ENCODE measurements at places on chromosomes 11 and 22. TPM values are rescaled to one million over a fixed set of nuclear protein-coding genes. Genes with fewer than 3 reads are reported as not detected.
A peak's percentile ranks its signal among the peaks of the same experiment; 100 is the strongest.

DNA sequence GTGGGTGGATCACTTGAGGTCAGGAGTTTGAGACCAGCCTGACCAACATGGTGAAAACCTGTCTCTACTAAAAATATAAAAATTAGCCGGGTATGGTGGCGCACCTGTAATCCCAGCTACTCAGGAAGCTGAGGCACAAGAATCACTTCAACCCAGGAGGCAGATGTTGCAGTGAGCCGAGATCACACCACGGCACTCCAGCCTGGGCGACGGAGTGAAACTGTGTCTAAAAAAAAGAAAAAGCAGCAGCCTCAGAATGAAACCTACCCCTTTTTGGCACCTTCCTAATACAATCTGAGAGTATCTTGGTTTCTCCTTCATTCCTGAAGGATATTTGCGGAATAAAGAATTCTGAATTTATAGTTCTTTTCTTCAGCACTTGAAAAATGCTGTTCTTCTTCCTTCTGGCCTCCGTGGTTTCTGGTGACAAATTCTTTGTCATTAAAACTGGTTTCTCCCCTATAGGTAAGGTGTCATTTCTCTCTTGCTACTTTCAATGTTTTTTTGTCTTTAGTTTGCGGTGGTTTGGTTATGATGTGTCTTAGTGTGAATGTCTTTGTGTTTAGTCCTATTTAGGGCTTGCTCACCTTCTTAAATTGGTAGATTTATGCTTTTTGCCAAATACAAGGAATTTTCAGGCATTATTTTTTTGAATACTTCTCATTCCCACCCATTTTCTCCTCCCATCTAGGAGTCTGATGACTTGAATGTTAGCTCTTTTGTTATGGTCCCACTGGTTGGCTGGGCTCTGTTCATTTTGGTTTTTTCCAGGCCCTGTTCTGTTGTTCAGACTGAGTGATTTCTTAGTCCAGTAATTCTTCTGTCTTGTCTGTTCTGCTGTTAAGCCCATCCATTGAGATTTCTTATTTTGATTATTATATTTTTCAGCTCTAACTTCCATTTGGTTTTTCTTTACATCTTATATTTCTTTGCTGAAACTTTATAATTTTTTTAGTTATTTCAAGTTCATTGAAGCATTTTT lies 15.4 kb downstream of the ASRGL1 start:
- no peak for DNase-seq
- no peak overlapping the region for H3K27ac ChIP-seq
- H3K4me3 ChIP-seq: no peak overlapping the region
- no peaks in the 10 kb centered on the region for H3K27me3 ChIP-seq
- no peaks in the 10 kb centered on the region for H3K36me3 ChIP-seq
- H3K4me1 ChIP-seq: no peaks in the 10 kb centered on the region

DNA sequence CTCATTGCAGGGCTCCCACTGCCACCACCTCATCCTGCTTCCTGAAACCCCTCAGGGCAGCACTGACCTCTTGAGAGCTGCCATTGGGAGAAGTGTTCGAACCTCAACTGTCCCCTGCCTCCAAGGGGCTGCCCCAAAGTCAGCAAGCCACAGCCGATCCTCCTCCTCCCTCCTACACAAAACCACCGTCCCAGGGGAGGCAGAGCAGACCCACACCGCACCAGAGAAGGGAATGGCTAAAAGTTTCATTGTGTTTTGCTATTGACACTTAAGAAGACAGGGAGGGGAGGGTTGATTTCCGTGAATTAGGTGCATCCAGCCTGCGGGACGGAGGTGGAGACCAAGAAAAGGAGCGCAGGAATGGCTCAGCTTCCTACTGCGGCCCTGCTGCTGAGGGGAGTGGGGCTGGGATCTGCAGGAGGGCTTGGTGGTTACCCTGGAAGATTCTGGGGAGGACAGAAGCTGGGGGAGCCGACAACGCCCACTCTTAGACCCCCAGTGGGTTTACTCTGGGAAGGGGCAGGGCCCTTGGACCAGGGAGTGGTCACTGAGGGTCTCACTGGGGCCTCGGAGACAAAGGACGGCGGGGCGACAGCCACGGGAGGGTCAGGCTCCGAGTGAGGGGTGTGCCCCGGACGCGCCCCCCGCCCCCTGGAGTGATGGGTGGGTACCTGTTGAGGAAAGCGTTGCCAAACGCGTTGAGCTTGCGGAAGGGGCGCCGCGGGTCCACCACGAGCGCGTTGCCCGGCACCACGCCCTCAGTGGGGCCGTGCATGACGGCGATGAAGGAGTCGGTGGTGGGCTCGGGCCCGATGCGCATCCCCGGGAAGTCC lies 815 bp downstream of the EHD1 start:
- peaks cover 18% of the 10 kb centered on the region for H3K36me3 ChIP-seq
- H3K27ac ChIP-seq: peak overlapping the region; percentile 77
- peak overlapping the region; percentile 93 for H3K4me3 ChIP-seq
- peaks cover 31% of the 10 kb centered on the region for H3K4me1 ChIP-seq

GRCh38 chr11:3222003-3222855 lies 3.6 kb upstream of the MRGPRG start:
- H3K4me3 ChIP-seq: no peak overlapping the region
- H3K4me1 ChIP-seq: no peaks in the 10 kb centered on the region
- no peak overlapping the region for H3K27ac ChIP-seq
- no peaks in the 10 kb centered on the region for H3K36me3 ChIP-seq

DNA sequence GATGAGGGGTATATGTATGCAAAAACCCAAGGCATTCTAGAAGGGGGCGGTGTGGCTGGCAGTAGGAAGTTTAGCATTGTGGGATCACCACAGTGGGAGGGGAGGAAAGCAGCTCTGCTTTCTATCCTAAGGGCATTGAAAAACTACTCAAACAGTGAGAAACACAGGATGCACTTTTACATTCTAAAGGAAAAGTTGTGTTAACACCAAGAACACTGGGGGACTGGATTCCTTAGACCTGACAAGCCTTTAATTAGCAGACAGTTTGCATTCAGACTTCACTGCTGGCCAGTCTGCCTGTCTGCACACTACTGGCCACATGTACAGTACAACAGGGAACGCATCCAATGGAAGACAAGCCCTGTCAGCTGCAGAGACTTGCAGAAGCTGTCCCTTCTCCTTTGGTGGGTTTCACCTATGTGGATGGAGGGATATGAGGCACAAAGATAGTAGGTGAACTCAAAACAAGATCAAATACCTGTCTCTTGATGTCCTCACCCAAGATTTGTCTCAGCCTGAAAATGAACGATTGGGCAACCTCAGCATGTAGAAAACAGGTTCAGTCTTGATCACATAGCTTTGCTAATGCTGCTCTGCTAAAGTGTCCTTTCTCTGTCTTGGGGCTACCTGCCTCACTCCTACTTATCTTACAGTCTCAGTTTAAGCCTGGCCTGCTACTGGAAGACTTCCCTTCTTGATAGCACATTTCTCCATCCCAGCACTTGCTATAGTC lies 64.8 kb downstream of the TENM4 start:
- H3K4me1 ChIP-seq: no peaks in the 10 kb centered on the region
- no peak overlapping the region for H3K27ac ChIP-seq
- no peak for DNase-seq
- H3K36me3 ChIP-seq: no peaks in the 10 kb centered on the region

- H3K27me3 ChIP-seq: no peaks in the 10 kb centered on the region
- no peak for DNase-seq
- H3K4me3 ChIP-seq: no peak overlapping the region
Observed at GRCh38 chr11:69828971-69829344, 9.7 kb upstream of the FGF3 start.

- H3K4me1 ChIP-seq: no peaks in the 10 kb centered on the region
- no peaks in the 10 kb centered on the region for H3K36me3 ChIP-seq
- H3K27me3 ChIP-seq: no peaks in the 10 kb centered on the region
Observed at GRCh38 chr11:132780046-132780445, 752.3 kb downstream of the OPCML start.

DNA sequence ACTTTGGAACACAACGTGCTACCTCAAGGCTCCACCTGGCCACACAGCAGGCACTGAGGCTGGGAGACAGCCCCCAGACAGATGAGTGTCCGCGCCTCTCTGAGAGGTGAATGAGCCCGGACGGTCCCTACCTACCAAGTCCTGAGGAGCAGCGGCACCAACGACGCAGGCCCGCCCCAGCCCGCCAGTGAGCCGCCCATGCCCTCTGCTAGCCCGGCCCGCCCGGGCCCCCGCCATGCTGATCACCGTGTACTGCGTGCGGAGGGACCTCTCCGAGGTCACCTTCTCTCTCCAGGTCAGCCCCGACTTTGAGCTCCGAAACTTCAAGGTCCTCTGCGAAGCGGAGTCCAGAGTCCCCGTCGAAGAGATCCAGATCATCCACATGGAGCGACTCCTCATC lies at the start of gene DDI1:
Gene DDI1, plus strand, starts transcription at position 53 of the 400 bp plus-strand sequence. Its CDS starts 183 bp downstream, at position 236.
- no peaks in the 10 kb centered on the region for H3K27me3 ChIP-seq
- H3K36me3 ChIP-seq: no peaks in the 10 kb centered on the region
- H3K27ac ChIP-seq: no peak within 1 kb of the TSS
- H3K4me3 ChIP-seq: no peak within 1 kb of the TSS
- DNase-seq: no peak

- H3K4me3 ChIP-seq: no peak overlapping the region
- H3K36me3 ChIP-seq: no peaks in the 10 kb centered on the region
- H3K27ac ChIP-seq: no peak overlapping the region
- no peaks in the 10 kb centered on the region for H3K27me3 ChIP-seq
Observed at GRCh38 chr11:1836011-1836945, 1.5 kb downstream of the SYT8 start.

GRCh38 chr11:12818333-12819015 lies 144.3 kb downstream of the TEAD1 start:
- peak overlapping the region; percentile 11 for H3K27ac ChIP-seq
- no peak for DNase-seq
- no peaks in the 10 kb centered on the region for H3K27me3 ChIP-seq
- no peaks in the 10 kb centered on the region for H3K36me3 ChIP-seq

DNA sequence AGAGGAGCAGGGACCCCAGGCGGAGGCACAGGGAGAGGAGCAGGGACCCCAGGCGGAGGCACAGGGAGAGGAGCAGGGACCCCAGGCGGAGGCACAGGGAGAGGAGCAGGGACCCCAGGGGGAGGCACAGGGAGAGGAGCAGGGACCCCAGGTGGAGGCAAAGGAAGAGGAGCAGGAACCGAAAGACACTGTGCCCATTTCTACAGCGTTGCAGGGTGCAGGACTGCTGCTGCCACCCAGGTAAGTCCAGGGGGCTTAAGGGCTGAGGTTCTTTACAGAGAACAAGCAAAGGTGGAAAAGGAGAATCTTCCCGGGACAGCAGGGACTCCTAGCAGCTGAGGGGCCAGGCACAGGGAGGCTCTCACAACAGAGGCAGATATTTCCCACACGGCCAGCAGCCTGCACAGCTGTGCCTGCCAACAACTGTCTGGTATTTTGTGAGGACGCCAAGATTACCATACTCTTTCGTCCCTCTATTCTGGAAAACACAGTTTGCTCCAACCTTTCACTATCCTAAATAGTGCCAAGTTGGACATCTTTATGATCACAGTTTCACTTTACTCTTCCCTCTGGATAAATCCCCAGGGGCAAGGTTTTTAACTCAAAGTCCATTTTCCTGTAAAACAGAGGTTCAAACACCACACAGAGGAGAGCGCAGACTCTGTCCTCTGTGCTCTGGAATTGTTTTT lies 39.4 kb downstream of the SHANK2 start:
- H3K27ac ChIP-seq: no peak overlapping the region
- H3K27me3 ChIP-seq: no peaks in the 10 kb centered on the region
- no peaks in the 10 kb centered on the region for H3K4me1 ChIP-seq
- H3K36me3 ChIP-seq: no peaks in the 10 kb centered on the region
- DNase-seq: no peak
- no peak overlapping the region for H3K4me3 ChIP-seq

DNA sequence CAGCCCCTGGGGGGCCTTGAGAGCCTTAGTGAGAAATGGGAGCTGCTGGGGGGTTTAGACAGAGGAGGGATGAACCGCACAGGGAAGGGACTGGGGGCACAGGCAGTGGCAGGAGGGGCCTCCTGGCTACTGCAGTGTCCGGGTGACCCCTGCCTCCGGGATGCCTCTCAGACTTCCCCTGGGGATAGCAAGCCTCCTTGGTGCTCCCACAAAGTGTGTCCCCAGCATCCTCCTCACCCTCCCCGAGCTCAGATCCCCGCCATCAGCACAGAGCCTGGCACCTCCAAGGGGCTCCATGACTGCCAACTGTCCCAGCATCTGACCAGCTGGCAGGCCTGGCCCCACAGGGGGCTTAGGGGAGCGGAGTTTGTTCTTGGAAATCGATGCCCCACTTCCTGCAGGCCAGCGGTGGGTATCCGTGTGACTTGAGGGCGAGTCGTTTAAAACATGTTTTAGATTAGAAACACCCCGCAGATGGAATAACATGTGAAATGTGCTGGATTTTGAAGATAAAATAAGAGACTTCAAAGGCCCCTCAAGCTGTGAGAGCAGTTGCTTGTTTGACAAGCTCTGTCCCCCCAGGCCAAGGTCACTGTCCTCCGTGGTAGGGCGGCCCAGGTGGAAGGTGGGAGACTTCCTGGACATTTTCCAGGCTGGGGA lies 13.5 kb upstream of the FLRT1 start:
- no peak overlapping the region for H3K4me3 ChIP-seq
- no peak overlapping the region for H3K27ac ChIP-seq
- DNase-seq: no peak
- H3K27me3 ChIP-seq: no peaks in the 10 kb centered on the region

DNA sequence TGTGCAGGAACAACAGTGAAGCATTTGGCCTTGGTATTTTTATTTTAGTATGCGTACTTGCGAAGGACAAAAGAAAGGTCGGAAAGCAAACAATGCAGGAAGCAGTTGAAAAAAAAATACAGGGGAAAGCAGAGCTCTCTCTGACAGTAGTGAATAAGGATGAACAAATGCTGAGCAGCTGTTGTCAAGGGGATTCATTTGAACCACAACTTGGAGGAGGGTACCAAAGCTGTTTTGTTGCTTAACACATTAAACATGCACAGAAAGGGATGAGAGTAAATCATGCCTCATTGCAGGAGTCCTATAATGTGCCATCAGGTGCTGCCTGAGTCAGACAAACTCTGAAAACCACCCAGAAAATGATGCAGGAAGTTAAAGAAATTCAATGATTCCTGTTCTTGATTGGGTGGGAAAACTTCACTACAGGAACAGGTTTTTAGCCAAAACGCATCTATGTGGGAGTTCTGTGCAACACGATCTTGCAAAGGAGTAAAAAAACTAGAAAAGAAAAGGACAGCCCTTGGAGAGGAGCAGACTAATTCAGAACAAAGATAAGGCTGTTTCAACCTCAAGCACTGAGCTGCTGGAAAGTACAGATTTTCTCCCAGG lies 2113.5 kb downstream of the LRRC4C start:
- H3K4me1 ChIP-seq: no peaks in the 10 kb centered on the region
- H3K27ac ChIP-seq: no peak overlapping the region
- H3K36me3 ChIP-seq: no peaks in the 10 kb centered on the region
- H3K4me3 ChIP-seq: no peak overlapping the region
- H3K27me3 ChIP-seq: no peaks in the 10 kb centered on the region

POU2AF2 gene
- not detected for total RNA-seq

C22orf31 gene
- total RNA-seq: not detected

OR51L1 gene
- total RNA-seq: not detected

TEAD1 gene
- 112 TPM for total RNA-seq

FAT3 gene
- 2.8 TPM for total RNA-seq

Measured in ascending aorta (tissue), 2 donors.